ENCODE measurements at places on chromosomes 1 and 21. TPM values are rescaled to one million over a fixed set of nuclear protein-coding genes. Genes with fewer than 3 reads are reported as not detected.

ABCD3 gene
- 64.2 TPM for total RNA-seq

CCDC17 gene
- 0.20 TPM for total RNA-seq

CMPK1 gene
- total RNA-seq = 88.7 TPM

SPRR1A gene
- total RNA-seq = not detected

Measured in heart left ventricle (tissue), 16 donors.